ENCODE measurements at places on chromosomes 6 and 20. TPM values are rescaled to one million over a fixed set of nuclear protein-coding genes. Genes with fewer than 3 reads are reported as not detected.

Gene ZC2HC1B
- total RNA-seq = not detected

Gene HLA-DRB5
- not detected for total RNA-seq

Gene TMEM170B
- 14.3 TPM for total RNA-seq

Gene RIPOR2
- 0.06 TPM for total RNA-seq

Gene ULBP2
- not detected for total RNA-seq

Gene AVP
- not detected for total RNA-seq

Gene TRAPPC3L
- not detected for total RNA-seq

Gene CCDC167
- 66.8 TPM for total RNA-seq

Gene ANKRD66
- not detected for total RNA-seq

Gene MYLK2
- total RNA-seq = not detected

Gene ACTL10
- total RNA-seq = not detected

Gene BTNL2
- not detected for total RNA-seq

Gene RBPJL
- total RNA-seq = not detected

Gene PRICKLE4
- total RNA-seq = not detected

Gene ZBP1
- total RNA-seq = not detected

Gene IL17A
- not detected for total RNA-seq

Gene FOXP4
- 11.0 TPM for total RNA-seq
